ENCODE measurements at places on chromosomes 5 and 9.

GRCh38 chr9:88605512-88606362 is 70.8 kb downstream of the NXNL2 start:
- DNase-seq, result no peak

GRCh38 chr5:132059696-132060500 is 557 bp upstream of the IL3 start:
- DNase-seq, result no peak

DNA sequence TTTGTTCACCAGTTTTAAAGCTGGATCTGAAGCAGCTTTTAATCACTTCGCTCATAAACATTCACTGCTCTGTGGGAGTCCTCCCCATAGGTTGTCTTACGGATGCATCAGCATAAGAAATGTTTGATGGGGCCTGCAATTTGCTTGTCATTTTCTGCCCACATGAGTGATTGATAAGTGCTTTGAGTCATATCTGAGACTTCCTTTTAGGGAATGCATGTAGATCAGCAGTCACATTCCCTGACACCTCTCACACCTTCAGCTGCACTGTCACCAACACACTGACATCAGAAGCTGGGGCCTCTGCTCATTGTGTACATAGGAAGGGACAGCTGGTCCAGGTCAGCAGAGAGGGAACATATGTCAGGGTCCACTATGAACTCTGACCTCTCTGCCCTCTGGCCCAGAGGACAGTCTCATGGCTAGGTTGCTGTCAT is 84.1 kb upstream of the SPATA31D4 start:
- DNase-seq, result no peak

DNA sequence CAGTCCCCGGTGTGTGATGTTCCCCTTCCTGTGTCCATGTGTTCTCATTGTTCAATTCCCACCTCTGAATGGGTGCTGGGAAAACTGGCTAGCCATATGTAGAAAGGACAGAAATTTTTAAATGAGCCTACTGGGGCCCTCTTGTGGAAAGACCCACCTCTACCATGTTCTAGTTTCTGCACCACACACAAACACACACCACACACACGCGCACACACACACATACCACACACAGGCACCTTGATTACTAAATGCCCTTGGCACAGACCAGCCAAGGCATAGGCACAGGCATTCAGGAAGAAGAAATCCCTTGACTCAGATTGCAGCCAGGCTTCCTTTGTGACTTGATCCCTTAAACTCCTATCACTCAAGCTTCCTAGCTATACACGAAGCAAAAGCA is 60.5 kb downstream of the SIL1 start:
- DNase-seq, result no peak

GRCh38 chr9:1982074-1982473 is 33.1 kb upstream of the SMARCA2 start:
- no peak for DNase-seq

DNA sequence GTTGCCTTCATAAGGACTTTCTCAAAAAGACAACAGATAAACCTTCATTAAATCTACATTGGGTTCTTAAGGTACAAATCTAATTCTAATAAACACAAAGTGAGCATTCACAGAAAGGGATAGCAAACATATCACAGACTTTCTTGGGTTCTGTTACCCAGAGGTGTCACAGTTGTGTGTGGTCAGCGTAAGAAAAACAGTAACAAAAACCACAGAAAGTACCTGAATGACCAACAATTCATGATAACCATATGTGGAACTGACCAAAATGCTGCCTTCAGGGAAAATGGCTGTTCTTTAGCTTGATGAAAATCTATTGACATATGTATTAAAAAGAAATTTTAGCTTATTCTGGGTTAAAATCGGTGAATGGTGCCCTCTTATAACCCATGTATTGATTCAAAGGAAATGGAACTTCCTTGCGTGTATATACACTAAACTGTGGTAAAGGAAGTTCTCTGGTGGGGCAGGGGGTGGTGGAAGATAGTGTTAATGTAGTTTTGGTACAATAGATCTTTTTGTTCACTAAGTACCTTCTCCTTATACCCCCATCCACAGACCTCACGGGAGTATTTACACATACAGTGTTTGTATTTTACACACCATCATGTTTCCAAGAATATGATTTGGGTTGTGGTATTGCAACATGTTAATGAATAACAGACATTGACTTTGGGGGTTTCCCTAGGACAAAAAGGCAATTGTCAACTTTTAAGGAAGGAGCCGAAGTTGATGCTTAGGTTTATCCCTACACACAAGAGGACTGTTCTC is 152.5 kb downstream of the APBA1 start:
- no peak for DNase-seq

- DNase-seq, result no peak
These were observed 200.5 kb downstream of the EBF1 start for GRCh38 chr5:158899211-158899610.

GRCh38 chr9:36064448-36065037 is 27.8 kb downstream of the RECK start:
- no peak for DNase-seq

DNA sequence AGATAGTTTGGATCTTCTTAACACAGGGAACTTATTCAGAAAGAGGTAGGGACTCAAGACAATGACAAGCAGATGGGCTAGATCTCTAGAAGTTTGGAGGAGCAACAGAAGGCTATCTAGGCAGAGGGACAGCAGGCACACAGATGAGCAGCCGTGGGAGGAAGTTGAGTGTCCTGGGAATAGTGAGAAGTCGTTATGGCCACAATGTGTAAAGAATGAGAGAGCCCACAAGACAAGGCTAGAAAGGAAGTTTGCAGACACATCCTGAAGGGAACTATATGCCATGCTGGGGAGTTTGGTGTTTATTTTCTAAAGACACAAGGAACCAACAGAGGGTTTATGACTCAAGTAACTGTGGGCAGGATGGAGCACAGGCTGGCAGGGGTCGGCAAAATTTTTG is 160.6 kb downstream of the PALM2AKAP2 start:
- DNase-seq, result no peak

- no peak for DNase-seq
These were observed 196.7 kb upstream of the HAPLN1 start for GRCh38 chr5:83917261-83917908.

- no peak for DNase-seq
These were observed 324.8 kb downstream of the TMEM38B start for GRCh38 chr9:106019039-106019680.

DNA sequence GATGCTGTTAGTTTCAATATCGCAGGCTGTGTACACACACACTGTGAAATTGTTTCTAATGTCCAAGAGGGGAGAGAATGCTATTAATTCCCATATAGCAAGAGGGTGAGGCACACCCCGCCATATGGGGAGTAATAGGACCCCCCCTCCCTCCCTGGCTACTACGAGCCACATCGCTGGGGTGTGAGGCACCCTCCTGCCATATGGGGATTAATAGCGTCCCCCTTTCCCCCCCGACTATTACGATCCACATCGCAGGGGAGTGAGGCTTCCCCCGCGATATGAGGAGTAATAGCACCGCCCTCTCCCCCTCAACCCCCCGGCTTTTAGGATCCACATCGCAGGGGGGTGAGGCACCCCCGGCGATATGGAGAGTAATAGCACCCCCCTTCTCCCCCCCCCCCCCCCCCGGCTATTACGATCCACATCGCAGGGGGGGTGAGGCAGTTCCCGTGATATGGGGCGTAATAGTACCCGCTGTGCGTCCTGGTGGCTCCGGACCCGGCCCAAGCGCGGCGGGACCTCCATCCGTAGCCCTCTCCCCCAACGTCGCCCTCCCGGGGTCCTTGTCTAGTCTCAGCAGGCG is 494 bp upstream of the STK32A start:
- DNase-seq, result no peak

- DNase-seq, result no peak
These were observed 23.7 kb upstream of the ANKH start for GRCh38 chr5:14895301-14895700.

- no peak for DNase-seq
These were observed 275.6 kb downstream of the CETN3 start for GRCh38 chr5:90133941-90134340.
